ENCODE measurements at places on chromosomes 16 and 17. TPM values are rescaled to one million over a fixed set of nuclear protein-coding genes. Genes with fewer than 3 reads are reported as not detected.

DNA sequence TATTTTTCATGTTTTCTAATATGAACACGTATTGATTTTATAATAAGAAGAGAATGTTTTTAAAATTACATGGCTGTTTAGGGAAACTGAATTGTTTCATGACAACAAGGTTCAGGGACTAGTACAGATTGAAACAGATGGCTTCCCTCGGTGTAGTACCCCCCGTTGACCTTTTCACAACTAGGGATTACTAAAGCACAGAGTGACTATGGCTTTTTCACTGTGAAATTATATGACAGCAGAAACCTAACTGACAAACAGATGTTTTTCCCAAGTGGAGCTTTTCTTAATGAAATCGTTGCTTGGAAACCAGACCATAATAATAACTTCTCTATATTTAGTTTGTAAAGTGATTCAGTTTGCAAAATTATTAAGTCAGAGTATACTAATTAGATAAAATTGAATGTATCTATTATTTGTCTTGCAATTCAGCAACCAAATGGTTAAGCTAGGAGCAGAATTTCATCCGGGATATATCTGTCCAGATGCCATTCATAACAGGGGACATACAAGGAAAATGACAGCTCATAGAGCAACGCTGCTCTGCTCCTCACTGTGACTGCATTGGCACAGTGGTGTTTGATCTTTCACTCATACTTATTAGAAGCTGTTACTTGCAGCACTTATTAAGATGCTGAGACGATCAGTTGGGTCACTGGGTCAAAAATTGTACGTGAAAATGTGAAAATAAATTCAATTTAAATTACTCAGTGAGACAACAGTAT is 111.7 kb downstream of the TANGO6 start:
- H3K4me3 ChIP-seq: no peak overlapping the region
- DNase-seq: no peak
- H3K27me3 ChIP-seq: no peaks in the 10 kb centered on the region
- H3K4me1 ChIP-seq: no peaks in the 10 kb centered on the region
- H3K36me3 ChIP-seq: no peaks in the 10 kb centered on the region
- H3K27ac ChIP-seq: no peak overlapping the region

- H3K36me3 ChIP-seq: no peaks in the 10 kb centered on the region
- H3K27me3 ChIP-seq: no peaks in the 10 kb centered on the region
- no peaks in the 10 kb centered on the region for H3K4me1 ChIP-seq
- no peak overlapping the region for H3K27ac ChIP-seq
- no peak for DNase-seq
Observed at GRCh38 chr16:2490190-2491105, 15.5 kb downstream of the TBC1D24 start.

GRCh38 chr17:15464231-15464985 is 3.0 kb downstream of the CDRT4 start:
- no peak for DNase-seq
- H3K27me3 ChIP-seq: no peaks in the 10 kb centered on the region
- H3K36me3 ChIP-seq: no peaks in the 10 kb centered on the region
- no peaks in the 10 kb centered on the region for H3K4me1 ChIP-seq

GRCh38 chr17:32349503-32349853 is 479 bp upstream of the ZNF207 start:
- peak overlapping the region; percentile 39 for H3K27ac ChIP-seq
- H3K4me1 ChIP-seq: no peaks in the 10 kb centered on the region
- H3K36me3 ChIP-seq: no peaks in the 10 kb centered on the region

GRCh38 chr17:21113716-21114115 is 13.0 kb upstream of the DHRS7B start:
- no peak overlapping the region for H3K27ac ChIP-seq
- H3K4me1 ChIP-seq: no peaks in the 10 kb centered on the region
- no peak for DNase-seq
- no peak overlapping the region for H3K4me3 ChIP-seq
- H3K36me3 ChIP-seq: no peaks in the 10 kb centered on the region

DNA sequence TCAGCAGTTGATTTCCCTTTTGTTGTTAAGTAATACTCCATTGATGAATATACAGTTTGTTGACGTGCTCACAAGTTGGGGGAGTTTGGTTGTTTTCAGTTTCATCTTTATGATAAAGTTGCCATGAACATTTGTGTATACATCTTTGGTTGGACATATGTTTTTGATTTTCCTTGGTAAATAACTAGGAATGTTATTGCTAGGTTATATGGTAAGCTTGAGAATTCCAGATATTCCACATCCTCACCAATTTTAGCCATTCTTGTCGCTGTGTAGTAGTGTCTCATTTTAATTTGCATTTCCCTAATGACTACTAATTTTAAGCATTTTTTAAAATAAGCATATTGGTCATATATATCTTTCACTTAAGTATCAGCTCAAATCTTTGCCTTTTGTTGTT is 55.0 kb upstream of the RASL10B start:
- H3K36me3 ChIP-seq: peaks cover 3% of the 10 kb centered on the region
- no peak for DNase-seq
- no peaks in the 10 kb centered on the region for H3K4me1 ChIP-seq
- H3K4me3 ChIP-seq: no peak overlapping the region
- no peak overlapping the region for H3K27ac ChIP-seq
- H3K27me3 ChIP-seq: no peaks in the 10 kb centered on the region

- H3K4me1 ChIP-seq: no peaks in the 10 kb centered on the region
- no peaks in the 10 kb centered on the region for H3K27me3 ChIP-seq
Observed at GRCh38 chr17:76870377-76870714, 2.1 kb downstream of the MGAT5B start.

- no peaks in the 10 kb centered on the region for H3K4me1 ChIP-seq
- H3K4me3 ChIP-seq: no peak overlapping the region
- DNase-seq: no peak
- no peaks in the 10 kb centered on the region for H3K27me3 ChIP-seq
- H3K36me3 ChIP-seq: no peaks in the 10 kb centered on the region
Observed at GRCh38 chr17:80786470-80786869, 205.2 kb upstream of the CHMP6 start.

GRCh38 chr16:88393034-88393433 is 10.3 kb downstream of the ZNF469 start:
- H3K27me3 ChIP-seq: no peaks in the 10 kb centered on the region
- DNase-seq: peak; percentile 90
- H3K36me3 ChIP-seq: no peaks in the 10 kb centered on the region
- no peak overlapping the region for H3K4me3 ChIP-seq

The MYH1 gene
- total RNA-seq: not detected

The NAA60 gene
- total RNA-seq: 32.4 TPM

The ZNF597 gene
- 3.2 TPM for total RNA-seq

Data from aorta (tissue), 5 donors.